ENCODE measurements at places on chromosomes 2 and 18.

DNA sequence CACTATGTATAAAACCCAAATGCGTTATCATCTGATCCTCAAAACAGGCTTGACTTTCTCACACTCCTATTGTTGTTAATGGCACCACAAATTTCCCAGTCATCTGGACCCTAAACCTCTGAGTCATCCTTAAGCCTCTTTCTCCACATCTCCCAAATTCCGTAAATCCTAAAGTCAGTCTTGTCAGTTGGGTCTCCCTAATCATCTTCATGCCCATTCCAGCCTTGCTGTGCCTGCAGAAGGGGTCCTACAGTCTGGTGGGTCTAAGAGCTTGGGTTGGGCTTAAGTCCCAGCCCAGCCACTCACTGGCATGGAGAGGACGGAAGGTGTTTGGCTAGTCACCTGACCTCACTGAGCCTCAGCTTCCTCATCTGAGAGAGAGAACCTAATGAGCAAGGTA, 265.1 kb upstream of the SIX3 start:
- DNase-seq, result no peak

GRCh38 chr2:220296174-220296573, 668.7 kb downstream of the SLC4A3 start:
- no peak for DNase-seq

GRCh38 chr2:207135801-207136457, 29.8 kb downstream of the KLF7 start:
- peak; percentile 80 for DNase-seq

- DNase-seq, result no peak
Measured at GRCh38 chr18:72935744-72936143, 68.0 kb upstream of the NETO1 start.

DNA sequence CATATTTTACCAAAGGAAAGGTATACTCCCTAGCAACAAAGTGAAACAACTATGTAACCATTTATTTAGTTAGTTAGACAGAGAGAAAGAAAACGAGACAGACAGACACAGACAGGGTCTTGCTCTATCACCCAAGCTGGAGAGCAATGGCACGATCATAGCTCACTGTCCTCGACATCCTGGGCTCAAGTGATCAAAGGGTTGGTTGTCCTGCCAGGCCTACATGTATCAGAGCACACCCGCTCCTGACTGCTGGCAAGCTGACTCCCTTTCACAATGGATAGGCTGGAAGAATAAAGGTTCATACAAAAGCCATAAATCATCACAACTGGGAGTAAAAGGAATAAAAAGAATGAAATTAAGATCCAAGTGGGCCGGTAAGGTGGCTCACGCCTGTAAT, 53.5 kb downstream of the ATL2 start:
- no peak for DNase-seq

GRCh38 chr18:33781429-33781828, 203.4 kb downstream of the ASXL3 start:
- no peak for DNase-seq

DNA sequence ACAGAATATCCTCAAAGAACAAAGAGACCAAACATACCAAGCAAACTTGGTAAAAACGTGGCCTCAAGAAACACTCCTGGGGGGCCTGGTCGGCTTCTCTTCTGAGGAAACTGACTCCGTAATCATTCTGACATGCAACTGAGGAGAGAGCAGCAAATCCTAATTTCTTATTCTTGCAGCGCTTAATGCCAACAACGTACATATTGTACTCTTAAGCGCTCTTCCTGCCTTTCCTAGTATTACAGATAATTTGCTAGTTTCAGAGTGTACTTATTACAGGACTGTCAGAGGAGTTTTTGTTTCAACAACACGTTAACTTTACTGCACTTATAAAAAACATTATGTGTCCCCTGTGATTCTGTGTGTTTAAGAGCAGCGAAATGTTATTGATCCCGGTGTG, 64.9 kb downstream of the ZNF521 start:
- no peak for DNase-seq

GRCh38 chr18:71707985-71708500, 836.1 kb downstream of the CBLN2 start:
- DNase-seq, result no peak

GRCh38 chr18:49031511-49032188, 80.9 kb upstream of the SMAD7 start:
- no peak for DNase-seq

DNA sequence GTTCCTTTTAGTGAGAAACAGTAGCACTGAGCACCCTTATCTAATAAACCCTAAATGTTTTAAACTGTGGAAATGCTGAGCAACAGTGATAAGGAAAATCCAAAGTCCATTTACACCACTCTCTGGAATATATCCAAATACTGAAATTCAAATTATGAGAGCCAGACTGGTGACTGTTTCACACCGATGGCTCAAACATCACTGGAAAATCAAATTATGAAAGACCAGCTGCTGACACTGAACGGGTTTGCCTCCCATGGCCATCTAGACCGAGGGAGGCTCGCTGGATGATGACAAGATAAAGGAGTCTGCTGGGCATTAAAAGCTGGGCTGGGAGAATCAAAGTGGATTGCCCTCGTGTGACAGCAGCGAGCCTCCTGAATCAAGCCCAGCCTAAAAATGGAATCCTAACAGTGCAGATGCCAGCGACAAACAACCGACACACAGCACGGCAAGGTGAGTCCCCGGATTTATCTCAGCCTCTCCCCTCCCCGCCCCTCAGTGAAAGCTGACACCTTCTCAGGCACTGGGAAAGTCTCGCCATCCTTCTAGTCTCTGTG, 30.3 kb downstream of the SERPINE2 start:
- DNase-seq, result no peak

- DNase-seq, result peak; percentile 77
Measured at GRCh38 chr2:216017365-216017764, 4.0 kb upstream of the MREG start.

GRCh38 chr2:215392687-215393270, 43.1 kb downstream of the FN1 start:
- no peak for DNase-seq

DNA sequence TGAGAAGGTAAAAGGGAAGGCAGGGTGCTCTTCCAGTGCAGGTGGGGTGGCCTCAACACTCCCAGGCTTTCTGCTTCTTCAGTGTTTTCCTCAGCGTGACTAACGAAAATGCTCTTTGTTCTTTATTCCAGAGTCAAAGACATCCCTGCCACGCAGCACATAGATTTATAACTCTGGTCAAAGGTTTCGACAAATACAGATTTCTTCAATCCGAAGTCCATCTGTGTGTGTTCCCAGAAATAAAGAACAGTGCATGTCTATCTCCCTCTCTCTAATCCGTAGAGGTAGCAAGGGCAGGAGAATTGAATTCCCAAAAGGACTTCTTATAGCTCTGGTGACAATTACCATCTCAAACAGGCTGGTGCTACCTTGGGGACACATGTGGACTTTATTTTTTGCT, 26.4 kb upstream of the TDRD15 start:
- DNase-seq, result no peak

- peak; percentile 30 for DNase-seq
Measured at GRCh38 chr18:61637319-61637718, 255.5 kb downstream of the RNF152 start.

DNA sequence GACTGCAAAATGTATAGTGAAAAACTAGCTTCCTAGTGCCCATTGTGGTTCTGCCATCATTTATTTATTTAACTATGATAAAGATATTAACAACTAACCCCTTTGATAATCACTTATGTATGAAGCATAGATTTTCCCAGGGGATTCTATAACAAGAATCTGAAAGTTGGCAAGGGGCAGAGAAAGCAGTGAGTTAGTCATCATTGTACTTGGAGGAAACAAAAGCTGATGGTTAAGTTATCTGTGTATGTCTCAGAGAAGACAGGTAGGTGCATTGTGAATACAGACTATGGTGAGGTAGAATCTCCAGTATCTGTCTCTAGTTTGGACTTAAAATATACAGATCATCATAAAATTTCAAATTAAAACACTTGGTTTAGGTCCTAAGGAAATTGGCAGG, 2159.1 kb upstream of the CELF4 start:
- no peak for DNase-seq

DNA sequence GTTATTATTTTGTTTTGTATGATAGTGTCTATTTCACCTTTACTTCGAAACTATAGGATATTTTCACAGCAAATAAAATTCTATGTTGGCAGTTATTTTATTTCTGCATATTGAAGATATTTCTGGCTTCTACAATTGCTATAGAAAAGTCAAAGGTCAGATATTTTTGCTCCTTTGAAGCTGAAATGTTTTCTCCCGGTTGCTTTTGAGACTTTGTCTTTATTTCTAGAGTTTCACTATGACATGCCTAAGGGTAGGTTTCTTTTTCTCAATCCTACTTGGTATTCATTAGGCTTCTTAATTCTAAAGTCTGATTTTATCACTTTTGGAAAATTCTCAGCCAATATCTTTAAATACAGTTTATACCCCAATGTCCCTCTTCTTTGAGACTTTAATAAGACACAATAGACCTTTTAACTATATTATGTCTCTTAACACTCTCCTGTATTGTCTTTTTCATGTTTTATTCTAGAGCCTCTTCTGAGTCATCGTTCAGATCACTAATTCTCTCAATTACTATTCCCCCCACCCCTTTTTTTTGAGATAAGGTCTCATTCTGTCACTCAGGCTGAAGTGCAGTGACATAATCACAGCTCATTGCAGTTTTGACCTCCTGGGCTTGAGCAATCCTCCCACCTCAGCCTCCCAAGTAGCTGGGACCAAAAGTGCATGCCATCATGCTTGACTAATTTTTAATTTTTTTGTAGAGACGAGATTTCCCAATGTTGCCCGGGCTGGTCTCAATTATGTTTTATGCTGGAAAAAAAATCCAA, 50.5 kb downstream of the USP37 start:
- DNase-seq, result no peak

GRCh38 chr2:235812185-235812665, 318.4 kb downstream of the AGAP1 start:
- no peak for DNase-seq

DNA sequence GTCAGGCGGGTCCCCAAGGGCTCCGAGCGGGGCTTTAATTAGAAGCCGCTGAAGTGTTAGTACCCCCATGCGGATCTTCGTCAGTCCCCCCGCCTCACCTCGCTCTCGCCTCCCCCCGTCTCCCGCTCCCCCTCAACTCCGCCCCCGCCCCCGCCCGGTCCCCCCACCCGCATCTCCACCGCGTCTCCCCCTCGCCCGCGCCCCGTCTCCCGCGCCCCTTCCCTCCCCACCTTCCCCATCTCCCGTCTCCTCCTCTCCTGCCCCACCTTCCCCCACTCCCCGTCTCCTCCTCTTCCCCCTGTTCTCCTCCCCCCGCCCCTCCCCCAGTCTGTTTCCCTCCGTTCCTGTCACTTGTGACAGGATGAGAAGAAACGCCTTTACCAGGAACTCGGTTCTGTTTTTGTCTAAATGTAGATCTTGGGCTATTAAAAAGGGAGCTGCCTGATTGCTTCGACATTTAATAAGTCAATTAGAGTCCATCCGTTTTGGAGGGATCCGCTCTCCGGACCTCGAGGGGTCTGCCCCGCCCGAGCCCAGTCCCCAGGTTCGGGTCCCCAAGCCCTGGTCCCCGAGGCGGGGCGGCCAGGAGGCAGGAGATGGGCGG, 969 bp upstream of the ALKAL2 start:
- DNase-seq, result no peak

GRCh38 chr18:70554854-70555445, 266.1 kb downstream of the SOCS6 start:
- no peak for DNase-seq

GRCh38 chr18:25875551-25876240, 214.7 kb downstream of the SS18 start:
- DNase-seq, result no peak

DNA sequence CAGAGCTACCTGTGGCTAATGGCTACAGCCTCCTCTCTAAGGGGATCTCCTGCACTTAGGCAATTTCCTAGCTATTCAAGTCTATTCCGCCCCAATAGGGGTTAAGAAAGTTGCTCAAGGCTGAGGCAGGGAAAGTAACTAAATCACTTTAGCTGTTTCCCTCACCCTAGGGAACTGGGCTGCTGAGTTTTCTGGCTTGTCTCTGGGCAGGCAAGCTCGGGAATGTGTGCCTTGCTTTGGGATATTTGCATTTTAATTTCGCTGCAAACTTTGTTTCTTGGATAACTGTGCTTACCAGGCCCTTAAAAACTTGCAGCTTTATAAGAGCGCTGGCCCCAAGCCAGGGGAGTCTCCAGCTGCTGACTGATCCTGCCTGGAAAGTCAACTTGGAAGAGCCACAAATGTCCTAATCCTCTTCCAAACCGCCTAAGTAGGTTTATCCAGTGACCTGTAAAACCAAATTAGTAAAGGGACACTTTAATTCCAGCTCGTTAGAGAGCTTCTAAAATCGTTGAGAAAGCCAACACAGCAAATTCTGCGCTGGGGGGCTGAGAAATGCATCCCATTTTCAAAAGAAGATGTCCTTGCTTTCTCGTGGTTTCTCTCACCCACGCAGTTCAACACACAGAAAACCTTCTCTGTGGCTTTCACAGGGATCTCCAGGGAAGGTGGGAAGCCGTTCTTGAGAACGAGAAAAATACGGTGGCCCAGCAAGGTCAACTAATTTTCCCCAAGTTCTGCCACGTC, 59.5 kb upstream of the SP3 start:
- DNase-seq, result no peak

DNA sequence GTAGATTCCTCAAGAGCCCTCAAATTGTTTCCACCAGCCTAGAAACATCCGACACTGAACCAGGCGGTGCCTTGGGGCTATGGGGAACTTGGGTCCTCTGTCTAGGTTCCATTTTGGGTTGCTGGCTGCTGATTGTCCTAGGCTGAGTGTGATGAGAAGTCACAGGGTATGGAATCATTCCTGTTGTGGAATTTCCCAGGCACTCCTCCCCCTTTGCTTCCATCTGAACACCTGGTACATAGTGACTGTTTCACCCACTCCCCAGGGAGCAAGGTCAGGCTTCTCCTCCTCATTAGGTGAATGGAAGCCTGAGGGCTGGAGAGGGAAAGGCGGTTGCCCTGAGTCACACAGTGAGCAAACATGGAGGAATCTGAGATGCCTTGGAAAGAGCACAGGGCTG, 4.5 kb downstream of the KIF3C start:
- DNase-seq, result no peak

DNA sequence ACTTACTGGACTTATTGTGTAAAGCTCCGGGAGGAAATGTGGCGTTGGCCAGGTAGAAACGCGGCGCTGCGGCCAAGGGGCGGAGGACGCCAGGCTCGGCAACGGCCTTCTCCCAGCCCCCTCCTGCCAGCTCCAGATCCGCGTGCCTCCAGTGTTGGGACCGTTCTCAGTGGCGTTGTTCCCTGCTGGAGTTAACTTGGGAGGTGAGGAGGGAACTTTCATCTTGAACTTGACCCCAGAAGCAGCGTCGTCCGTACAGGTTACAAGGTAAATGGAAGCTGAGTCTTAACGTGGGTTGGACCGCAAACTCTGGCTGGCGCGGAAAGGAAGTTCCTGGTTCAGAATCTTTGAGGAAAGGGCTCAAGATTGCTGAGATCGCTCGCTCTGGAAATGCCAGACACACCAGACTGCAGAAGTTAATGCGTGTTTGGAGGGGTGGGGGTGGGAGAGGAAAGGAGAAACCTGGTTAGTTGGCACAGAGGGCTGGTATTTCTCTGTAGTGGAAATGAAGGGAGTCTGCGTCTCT, 1.3 kb downstream of the TANC1 start:
- no peak for DNase-seq

DNA sequence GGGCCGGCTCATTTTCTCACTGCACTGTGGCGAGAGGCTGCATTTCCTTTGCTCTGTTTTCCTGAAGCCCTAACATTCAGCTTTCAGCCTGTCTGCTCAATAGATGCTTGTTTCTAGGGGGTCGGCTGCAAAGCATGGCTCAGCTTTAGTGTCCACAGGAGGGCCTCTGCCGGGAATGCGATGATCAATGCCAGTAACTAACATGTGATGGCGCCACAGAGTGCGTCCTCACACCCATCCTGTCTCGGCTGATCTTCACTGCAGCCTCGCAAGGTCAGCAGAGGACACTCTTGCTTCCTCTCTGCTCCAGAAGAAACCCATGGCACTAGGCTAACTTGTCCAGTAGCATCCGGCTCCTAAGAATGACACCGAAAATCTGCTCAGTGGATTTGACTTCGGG, 156.4 kb upstream of the PXDN start:
- DNase-seq, result no peak

Measured in RPMI8226 (cell line).